ENCODE measurements at places on chromosomes 7 and 10.

GRCh38 chr7:14480281-14480680 is 422.3 kb downstream of the DGKB start:
- no peak for DNase-seq

DNA sequence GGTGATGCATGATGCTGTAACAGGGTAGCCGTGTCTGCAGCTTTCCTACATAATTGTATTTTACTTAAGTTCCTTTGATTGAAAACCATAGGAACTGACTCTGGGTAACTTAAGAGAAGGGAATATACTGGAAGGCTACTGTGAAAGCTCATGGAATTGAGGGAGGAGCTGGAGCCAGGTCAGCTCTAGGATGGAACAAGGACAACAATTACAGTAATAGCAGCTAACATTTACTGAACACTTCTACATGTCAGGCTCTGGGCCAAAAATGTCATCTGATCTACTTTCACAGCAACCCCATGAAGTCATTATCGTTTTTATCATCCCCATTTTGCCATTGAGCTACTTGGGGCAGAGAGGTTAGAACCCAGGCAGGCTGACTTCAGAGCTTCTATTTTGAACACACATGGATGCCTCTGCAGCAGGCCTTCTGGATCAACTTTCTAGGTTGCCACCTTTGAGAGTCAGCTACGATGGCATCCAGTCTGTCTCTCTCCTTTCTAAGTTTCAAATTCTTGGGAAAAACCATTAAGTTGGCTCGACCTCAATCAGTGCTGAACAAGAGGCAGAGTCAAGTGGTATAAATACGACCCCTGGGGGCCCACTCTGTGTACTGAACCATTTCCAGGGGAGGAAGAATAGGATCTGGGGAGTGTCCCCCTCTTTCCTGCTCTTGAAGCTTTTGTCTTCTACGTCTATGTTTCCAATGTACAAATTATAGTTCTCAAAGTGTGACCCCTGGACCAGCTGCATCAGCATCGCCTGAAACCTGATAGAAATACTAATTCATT is 272.3 kb upstream of the PLPP4 start:
- no peak for DNase-seq

- no peak for DNase-seq
Measured at GRCh38 chr10:44366941-44367630, 17.8 kb downstream of the CXCL12 start.

DNA sequence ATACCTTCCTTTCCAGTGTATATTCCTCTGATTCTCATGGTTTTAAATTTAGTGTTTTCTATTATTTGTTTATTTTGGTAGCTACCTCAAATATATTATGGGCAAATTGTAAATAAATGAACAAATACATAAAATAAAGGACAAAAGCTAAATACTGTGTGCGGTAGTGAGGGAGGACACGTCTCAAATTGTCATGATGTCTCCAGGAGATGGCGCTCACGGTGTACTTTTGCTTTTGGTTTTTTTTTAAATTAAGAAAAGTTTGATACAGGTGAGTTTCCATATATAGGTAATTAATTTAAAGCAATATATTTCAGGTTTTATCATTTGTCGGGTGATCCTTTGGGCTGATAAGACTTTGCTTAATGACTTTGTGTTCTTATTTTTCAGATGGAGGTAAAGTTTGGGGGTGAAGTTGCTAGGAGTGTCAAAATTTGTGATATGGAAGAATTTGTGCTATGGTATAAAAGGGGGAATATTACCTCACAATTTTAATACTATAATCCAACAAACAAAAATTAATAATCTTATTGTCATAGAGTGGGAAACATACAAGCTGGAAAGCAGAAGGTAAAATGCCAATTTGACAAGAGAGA is 68.4 kb upstream of the TMEM229A start:
- peak; percentile 7 for DNase-seq

GRCh38 chr10:28841625-28842024 is 164.3 kb downstream of the BAMBI start:
- peak; percentile 68 for DNase-seq

GRCh38 chr7:256461-256940 is 33.5 kb upstream of the FOXL3 start:
- DNase-seq, result no peak

DNA sequence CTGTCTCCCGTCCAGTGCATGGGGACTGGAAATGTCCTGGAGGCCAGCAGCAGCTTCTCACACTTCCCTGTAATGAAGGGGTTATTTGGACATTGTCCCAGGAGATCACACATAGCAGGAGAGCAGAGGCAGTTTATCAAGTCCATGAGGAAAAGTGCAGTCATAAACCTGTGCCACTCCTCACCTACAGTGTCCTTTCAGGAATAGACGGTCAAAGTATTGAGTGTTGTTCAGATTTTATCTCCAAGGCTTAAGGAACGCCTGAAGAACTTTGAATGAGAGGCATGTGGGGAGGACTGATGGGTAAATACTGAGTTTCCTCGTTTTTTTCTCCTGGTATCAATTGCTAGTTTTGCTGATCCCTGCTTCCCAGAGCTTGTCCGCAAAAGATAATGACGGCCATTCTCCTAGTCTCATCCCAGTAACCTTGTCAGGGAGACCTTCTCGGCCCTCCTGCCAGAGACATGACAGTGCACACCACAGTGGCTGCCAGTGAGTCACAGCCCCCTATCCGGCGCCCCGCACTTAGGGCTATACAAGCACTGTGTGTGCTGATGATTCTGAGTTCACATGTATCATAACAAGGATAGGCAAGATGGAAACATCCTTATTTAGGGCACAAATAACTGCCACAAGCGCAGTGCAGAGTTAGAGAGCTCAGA is 495.5 kb upstream of the MGMT start:
- no peak for DNase-seq

DNA sequence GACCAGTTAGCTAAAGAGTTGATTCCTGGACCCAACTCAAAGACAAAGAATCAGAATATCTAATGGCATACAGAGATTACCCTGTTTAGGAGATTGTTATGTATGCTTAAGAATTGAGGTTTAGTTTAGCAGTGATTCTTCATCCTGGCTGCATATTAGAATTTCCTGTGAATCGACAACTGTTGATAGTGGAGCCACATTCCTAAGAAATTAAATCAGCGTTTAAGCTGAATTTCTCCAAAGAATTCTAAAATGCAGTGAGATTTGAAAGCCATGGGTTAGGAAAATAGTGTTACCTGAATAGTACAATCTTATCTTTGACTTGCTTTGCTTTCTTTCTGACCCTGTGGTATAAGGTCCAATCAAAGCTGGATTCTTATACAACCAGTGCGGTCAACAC is 16.4 kb upstream of the FERD3L start:
- no peak for DNase-seq

DNA sequence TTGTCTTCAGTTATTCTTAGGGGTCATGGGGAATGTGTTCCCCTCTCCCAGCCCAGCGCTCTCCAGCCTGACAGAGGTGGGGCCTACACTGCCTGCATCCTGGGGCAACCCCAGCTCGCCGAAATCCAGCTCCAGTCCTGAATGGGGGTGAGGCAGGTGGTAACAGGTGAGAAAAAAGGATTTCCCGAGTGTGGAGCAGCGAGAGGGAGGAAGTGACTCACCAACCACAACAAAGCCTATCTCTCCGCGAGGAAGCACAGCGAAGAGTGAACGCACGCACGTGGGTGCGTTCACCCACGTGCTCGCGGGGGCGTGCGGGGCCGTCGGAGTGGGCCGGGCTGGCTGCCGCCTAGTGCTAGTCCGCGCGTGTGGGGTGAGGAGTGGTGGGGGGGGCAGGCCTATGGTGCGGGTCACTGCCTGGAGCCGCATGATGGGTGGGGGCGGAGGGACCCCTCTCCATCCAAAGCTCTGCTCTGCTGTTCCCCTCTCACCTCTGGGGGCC is 855 bp upstream of the PALD1 start:
- no peak for DNase-seq

DNA sequence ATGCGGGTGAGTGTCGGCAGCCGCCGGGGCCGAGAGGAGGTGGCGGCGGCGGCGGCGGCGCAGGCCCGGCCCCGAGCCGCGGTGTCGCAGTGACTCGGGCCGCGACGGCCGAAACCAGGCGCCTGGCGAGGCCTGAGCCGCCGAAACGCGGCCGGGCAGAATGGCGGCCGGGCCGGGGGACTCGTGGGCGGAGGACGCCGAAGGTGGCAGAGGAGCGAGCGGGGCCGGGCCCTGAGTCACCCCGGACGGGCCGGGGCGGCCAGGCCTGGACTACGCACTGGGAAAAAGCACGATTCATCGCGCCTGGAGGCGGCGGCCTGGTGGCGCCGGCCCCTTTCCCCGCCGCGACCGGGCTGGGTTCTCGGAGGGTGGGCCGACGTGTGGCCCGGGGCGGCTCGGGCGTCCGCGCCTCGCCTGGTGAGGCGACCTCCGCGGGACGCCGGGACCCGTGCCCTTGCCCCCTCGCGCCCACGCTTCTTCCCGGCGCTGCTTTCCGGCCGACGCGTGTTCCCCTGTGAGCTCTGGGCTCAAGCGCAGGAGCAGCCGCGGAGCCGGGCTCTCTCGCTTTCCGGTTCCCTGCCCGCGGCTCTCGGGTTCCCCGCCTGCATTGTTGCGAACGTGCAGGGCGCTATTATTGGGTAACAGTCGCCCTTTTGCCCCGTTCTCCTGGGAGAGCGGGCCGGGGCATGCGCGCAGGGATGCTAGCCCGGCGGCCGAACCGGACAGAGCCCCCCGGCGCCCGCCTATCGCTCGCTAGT is 500 bp downstream of the CUL1 start:
- peak; percentile 39 for DNase-seq

- DNase-seq, result no peak
Measured at GRCh38 chr10:3946234-3947229, 161.5 kb upstream of the KLF6 start.

DNA sequence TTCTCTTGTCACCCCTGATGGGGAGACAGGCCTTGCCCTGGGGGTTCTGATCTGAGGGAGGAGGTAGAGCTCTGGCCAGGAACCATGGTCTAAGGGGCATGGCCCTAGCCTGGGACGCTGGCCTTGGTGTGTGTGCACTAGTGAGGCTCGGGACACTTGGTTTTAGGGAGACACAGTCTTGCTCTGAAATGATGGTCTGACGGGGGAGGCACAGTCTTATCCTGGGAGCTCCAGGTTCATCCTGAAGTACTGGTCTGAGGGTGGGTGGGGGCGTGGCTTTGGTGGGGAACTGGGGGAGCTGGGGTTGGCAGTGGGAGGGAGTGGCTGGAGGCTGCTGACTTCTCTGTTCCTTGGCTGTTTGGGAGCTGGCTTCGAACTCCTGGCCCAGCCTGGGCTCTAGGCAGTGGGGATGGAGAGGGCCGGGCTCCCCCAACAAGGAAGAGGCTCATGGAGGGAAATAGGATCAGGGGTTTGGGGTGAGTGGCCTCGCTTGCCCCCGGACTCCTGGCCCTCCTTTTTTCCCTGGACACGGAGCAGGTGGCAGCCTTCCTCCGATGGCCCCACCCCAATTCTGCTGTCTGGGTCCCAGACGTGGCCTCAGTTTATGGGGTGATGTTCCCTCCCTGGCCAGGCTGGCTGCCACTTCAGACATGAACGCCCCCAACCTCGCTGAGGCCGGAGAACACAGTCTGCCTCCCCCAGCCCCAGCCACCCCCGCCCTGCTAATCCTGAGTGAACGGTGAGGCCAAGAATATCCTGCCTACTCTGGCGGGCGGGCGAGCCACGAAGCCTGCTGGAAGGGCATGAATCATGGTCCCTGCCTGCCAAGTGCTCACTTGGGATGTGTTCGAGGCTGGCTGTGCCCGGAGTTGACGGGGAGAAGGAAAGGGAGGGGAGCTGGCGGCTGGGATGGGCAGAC is 43.5 kb downstream of the TMEM270 start:
- DNase-seq, result peak; percentile 43

DNA sequence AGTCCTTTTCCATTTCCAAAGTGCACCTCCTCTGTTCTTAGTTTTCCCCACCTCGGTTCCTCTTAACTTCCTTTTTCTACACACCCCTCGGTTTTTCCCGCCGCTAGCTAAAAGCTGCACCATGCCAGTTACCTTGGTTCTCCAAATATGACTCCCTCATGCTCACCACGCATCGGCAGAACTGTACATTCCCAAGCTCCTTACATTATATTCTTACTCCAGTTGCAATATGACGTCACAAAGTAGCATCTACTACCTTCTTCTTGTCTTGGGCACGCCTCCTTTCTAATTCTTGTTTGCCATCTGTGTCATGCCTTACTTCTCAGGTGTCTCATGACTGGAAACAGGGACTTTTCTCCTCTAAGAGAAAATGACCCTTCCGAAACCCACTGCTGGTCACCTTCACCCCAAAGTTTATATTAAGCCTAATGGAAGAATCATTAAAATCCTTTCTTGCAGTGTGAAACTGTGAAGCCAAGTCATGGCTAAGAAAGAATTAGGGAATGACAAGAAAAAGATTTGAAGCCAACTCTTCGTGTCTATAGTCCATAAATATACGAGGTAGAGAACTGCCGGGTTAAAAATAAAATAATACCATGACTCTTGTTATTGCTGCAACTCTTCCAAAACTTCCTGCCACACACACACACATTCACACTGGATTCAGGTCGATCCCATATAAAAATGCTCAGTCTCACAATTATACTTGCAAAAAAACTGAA is 1.7 kb downstream of the ESYT2 start:
- no peak for DNase-seq

DNA sequence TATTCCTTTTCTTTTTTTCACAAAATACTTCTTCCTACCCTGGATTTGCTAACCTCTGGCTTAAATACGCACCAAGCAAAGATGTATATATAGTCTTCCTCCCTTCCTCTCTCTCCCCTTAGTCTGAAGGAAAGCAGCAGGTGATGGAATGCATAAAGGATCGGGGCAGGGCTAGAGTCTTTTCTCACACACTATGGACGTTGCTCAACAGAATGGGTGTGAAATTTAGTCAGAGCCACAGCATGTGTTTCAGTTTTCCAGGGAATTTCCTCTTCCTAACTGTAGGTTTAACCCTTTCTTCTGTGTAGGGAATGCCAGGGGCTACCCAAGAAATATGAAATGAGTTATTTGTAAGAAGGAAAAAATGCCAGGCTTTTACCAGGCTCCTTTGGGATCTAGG is 71.4 kb upstream of the NFKB2 start:
- DNase-seq, result peak; percentile 25

DNA sequence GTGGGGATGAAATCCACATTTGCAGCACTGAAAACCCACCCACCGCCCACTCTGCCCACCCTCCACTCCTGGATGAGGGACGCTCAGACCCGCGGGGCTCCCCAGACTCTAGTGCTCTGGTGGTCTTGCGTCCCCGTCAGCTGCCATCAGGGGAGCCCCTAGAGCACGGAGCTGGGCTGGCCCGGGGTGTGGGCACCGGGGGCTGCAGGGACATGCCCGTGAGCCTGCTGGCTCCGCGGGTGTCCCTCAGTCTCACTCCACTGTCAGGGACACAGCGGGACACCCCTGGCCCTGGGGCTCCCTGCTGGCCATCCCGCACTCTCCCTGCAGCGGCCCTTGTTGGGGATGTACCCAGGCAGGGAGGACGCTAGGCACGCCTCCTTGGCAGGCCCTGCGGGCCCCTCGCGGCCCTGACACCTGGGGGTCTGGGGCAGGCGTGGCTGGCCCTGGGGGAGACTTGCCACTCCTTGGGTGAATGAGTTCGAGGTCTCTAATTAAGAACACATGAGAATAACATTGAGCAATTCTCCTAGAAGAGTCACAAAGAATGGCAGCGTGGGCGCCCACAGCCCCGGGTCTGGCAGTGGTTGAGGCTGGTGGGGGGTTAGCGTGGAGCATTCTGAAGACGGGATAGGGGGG is 64.2 kb downstream of the CFAP46 start:
- no peak for DNase-seq

Measured in AG08395 (cell line).